Activated CD8-positive, alpha-beta memory T cell treated with anti-CD3 and anti-CD28 coated beads for 1 hour (primary cell): ENCODE measurements at places on chromosomes 2 and 18.

DNA sequence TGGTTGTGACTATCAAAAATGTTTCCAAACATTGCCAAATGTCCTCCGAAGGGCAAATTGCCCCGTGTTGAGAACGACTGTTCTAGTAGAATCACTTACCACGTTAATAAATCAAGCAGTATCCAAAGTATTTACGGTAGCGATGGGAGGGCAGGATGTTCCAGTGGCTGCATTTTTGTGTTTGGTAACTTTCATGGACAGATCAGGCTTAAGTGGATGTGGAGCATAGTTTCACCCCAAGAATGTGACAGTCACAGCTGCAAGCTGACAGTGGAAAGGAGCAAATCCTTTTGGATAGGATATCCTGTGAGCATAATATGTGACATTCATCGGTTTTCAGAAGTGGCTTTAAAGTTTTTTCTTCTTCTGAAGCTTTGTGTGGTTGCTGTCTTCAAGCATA, 46.3 kb upstream of the DARS1 start:
- DNase-seq, result no peak

GRCh38 chr2:34552337-34552736, 953.2 kb upstream of the FAM98A start:
- no peak for DNase-seq

DNA sequence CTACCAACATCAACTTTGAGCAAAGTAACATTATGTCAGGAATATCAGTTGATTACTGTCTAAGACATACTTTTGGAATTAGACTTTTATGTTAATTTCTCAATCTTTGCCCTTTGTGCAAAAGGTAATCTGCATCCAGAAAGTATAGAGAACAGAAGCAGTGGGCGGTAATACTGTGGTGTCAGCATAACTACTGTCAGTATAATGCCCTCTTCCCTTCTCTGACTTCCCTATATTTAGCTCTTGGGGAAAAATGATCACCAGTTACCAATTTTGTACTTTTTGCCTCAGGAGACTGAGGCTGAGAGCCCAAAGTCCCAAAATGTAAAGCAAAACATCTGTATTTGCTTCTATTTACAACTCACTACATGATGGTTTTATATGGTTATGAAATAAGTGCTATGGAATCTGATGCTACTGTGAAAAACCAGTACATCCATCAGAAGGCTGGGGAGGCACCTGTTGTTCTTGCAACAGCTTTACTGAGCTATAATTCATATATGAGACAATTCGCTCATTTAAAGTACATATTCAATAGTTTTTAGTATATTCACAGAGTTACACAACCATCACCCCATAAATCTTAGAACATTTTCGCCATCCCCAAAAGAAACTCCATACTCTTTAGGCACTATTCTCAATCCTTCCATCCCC, 51.3 kb upstream of the CD302 start:
- no peak for DNase-seq

GRCh38 chr2:173033084-173033483, 42.6 kb upstream of the MAP3K20 start:
- no peak for DNase-seq

GRCh38 chr18:49041435-49042245, 90.9 kb upstream of the SMAD7 start:
- no peak for DNase-seq

- no peak for DNase-seq
Measured at GRCh38 chr2:73594251-73594650, 48.0 kb downstream of the NAT8 start.

DNA sequence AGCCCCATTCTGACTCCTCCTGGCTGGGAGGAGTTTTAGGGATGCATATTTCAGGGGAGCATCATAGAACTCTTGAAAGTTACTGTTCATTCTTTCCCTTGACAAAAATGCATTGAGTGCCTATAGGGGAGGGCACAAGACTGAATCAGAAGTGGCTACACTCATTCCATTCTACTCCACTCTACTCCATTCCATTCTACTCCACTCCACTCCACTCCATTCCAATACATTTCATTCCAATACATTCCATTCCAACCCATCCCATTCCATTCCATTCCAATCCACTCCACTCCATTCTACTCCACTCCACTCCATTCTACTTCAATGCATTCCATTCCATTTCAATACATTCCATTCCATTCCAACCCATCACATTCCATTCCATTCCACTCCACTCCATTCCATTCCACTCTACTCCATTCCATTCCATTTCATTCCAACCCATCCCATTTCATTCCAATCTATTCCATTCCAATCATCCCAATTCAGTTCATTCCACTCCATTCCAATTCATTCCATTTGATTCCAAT, 110.8 kb downstream of the LOXHD1 start:
- no peak for DNase-seq

GRCh38 chr2:136025057-136025973, 39.9 kb upstream of the DARS1 start:
- DNase-seq, result no peak

GRCh38 chr2:70513738-70514137, 39.9 kb downstream of the TGFA start:
- DNase-seq, result no peak

DNA sequence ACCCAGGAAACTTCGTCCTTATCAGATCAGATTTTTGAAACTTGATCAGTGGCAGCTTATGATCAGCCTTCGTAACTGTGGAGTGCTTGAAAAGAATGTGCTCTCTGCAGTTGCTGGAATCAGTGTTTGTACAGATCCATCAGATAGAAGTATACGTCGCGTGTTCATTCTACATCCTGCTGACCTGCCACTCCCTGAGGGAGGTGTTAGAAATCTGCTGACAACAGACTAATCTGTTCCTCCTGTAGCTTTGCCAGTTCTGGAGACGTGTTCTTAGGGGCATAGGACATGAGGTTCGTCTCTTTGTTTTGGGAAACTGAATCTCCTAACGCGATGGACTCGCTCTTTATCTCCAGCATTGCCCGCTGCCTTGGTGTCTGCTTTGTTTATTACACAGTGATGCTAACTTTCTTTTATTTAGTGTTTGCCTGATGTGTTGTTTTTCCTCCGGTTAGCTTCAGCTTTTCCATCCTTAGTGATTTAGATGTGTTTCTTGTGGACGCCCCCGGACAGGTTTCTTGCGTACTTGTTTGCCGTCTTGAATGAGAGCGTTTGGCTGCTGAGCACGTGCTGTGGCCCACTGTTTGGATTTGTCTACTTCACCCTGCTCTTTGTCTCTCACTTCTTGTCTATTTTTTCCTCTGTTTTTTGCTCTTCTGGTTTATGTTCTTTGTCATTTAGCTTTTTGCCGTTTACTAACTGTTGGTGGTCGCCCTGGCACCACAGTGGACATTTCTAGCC, 17.4 kb upstream of the GAL3ST2 start:
- DNase-seq, result no peak

DNA sequence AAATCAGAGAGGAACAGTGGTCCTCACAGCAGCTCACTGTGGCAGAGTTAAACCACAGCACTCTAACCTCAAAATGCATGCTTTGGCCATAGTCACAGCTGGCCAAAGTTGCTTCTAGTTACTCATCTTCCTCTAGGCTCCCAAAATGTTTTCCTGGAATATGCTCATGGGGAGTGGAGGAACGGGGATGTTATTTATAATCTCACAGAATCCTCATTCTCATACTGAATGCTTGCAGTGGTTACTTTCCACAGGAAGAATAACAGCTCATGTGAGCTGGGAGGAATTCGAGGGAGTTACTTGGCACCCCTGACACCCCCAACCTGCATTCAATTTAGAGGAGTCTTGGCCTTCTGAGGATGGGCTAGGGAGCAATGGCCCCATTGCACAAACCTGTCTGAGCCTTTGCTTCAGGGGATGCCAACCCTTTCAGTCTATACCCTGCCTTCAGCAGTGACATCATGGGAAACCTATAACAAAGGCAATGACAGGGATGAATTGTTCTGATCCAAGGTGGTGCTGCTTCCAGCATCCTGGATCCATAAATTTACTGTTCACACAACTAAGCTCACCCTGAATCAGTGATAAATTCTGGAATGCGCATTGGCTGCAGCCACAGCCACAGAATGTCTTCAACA, 22.4 kb upstream of the CCBE1 start:
- no peak for DNase-seq

DNA sequence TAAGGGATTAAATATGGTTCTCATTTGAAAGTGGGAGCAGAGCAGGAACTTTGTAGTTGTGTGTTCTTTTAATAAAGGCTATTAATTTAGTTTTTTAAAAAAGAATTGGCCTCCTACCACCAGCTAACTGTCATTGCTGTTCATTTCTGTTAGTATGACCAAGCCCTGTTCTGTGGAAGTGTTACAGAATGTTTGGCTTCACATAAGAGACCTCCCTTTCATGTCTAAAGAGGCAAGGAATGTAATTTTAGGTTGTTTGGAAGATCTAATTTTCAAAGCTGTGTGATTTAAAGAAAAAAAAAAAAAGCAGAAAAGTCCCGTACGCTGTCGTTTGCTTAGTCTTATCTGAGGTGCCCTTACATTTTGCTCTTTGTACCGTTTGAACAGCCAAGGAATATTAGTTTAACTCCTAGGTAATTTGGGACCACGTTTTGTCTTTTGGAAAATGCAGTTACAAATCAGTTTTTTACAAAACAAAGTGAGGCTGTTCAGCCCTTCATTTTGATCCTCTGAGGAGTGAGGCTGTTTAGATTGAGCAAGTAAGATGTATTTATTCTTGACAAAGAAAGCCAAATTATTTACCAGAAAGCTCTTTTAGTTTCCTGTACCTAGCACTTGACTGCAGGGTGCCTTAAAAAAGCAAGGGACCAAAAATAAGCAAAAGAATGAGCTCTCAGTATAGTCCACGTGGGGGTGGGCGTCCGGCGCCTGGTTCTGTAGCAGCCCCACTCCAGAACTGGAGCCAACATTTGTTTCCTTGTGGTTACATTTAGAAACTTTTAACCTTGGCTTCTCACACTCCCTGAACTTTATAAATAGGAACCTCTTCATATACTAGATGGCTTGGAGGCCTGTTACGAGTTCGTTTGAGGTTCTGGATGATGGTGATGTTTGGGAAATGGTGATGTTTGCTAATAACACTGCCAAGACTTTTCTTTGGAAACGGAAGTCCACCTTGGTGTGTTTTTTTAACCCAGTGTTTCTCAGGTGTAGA, 136.2 kb downstream of the FMNL2 start:
- no peak for DNase-seq

GRCh38 chr2:239225871-239226561, 174.8 kb downstream of the HDAC4 start:
- no peak for DNase-seq

DNA sequence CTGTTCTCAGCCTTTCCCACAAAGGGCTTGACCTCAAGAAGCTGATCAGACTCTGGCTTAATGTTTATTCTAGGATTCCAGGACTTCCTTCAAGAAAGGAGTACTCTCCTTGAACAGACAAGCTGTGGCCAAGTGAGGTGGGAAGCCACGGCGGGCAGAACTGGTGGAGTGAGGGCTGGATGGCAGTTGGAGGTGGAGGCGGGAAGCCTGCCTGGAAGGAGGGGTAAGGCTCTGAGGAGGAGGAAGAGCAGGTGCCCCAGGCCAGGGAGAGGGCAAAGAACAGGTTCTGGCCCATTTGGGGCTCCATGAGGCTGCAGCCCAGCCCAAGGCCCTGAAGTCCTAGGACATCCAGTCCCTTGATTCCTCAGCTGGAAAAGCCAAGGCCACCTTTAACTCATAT, 143.9 kb downstream of the CYP26B1 start:
- no peak for DNase-seq

- no peak for DNase-seq
Measured at GRCh38 chr18:24659827-24660720, 199.6 kb downstream of the HRH4 start.

- no peak for DNase-seq
Measured at GRCh38 chr2:101754618-101755017, 57.1 kb downstream of the MAP4K4 start.

GRCh38 chr18:44579028-44579702, 101.5 kb upstream of the SETBP1 start:
- no peak for DNase-seq

DNA sequence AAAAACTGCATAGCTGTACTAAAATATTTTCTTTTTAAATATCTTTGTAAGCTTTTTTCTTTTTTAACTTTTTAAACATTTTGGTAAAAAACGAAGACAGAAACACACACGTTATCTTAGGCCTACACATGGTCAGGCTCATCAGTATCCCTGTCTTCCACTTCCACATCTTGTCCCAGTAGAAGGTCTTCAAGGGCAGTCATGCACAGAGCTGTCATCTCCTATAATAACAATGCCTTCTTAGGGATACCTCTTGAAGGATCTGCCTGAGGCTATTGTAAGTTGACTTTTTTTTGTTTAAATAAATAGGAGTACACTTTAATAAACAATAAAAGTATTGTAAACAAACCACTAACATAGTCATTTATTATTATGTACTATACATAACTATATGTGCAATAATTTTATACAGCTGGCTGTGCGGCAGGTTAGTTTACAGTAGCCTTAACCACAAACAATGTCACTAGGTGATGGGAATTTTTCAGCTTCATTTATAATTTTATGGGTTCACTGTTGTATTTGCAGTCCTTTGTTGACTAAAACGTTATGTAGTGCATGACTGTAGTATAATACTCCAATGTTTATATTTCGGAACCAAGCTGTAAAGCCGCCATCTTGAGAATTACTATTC, 124.4 kb downstream of the MAP4K4 start:
- DNase-seq, result no peak

GRCh38 chr2:32277363-32277673, 386 bp upstream of the YIPF4 start:
- DNase-seq, result no peak

DNA sequence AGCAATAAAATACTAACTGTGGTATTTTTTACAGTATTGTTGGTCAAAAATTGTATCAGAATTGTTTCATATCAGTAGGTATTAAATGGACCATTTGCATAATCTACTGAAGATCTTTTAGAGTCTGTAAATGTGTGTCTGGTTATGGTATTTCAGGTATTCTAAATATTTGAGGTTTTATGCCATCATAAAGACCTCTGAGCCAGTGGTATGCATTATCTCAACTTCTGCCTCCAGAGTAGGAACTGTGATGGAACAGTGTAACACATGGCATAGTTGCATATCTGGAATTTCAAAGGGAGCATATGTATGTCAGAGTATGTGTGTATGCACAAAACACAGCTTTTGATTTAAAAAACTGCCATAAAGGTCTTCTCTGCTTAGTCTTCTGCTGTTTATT, 15.4 kb downstream of the GREB1L start:
- no peak for DNase-seq

DNA sequence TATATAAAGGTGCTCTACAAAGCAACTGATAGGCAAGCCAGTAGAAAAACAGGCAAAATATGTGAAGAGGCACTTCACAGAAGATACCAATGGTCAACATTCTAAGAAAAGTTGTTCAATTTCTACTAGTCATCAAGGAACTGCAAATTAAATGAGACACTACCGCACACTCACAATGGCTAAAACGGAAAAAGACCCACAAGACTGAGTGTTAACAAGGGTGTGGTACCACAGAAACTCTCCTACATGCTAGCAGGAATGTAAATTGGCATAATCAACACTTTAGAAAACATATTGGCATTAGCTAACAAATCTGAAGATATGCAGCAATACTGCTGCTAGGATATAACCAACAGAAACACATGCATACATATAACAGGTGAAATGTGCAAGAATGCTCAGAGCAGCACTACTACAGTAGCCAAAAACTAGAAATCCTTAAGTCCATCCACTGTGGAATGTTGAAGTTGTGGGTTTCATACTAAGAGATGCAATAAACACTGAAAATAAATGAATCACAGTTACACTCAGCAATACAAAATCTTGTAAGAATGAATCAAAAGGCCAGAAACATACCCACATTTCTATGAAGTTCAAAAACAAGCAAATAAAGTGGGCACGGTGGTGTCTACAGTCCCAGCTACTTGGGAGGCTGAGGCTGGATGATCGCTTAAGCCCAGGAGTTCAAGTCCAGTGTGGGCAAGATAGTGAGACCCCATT, 9.2 kb downstream of the RNU4ATAC start:
- DNase-seq, result no peak

GRCh38 chr2:176129813-176130146, 275 bp downstream of the HOXD8 start:
- DNase-seq, result no peak
